ENCODE measurements at places on chromosomes 3 and 15.

- no peak for DNase-seq
Observed at GRCh38 chr3:63855333-63855940, 8.2 kb downstream of the THOC7 start.

- no peak for DNase-seq
Observed at GRCh38 chr3:139607257-139608107, 67.9 kb upstream of the RBP1 start.

GRCh38 chr3:71226565-71227269, 356.8 kb downstream of the FOXP1 start:
- DNase-seq = no peak

GRCh38 chr3:11272906-11273574, 843 bp downstream of the ATG7 start:
- DNase-seq = no peak

GRCh38 chr3:4741404-4742307, 237.6 kb upstream of the BHLHE40 start:
- no peak for DNase-seq

GRCh38 chr3:133935843-133936769, 40.4 kb upstream of the RAB6B start:
- DNase-seq = no peak

DNA sequence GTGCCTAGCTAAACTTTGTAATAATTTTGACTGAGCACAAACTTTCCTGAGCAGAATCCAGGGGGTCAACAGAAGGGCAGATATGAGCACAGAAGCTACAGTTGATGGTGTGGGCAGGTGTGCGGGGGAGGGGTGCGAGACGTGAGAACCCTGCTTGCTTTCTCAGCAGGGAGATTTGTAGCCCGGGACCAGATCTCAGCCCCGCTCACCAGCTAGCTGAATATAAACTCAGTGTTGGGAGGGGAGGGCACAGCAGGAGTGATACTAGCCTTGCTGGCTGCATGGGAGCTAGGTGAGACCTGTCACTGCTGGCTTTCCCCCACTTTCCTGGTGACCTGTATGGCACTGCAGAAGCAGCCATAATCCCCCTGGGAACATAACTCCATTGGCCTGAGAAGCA, 83.4 kb downstream of the CLDN1 start:
- DNase-seq = no peak

DNA sequence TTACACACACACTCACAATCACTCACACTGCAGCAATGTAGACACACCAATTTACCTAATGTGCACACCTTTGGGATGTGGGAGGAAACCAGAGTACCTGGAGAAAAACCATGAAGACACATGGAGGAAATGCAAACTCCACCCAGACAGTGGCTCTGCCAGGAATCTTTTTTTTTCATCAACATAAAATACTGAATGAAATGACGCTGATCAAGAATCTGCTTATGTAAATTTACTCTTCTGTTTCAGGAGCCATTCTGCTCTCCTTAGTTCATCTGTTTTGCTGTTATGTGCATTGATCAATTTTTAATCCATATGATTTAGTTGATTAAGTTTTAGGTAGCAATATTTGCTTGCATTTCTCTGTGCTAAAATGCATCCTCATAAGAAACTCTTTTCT, 414.2 kb upstream of the CCDC54 start:
- no peak for DNase-seq

- DNase-seq = no peak
Observed at GRCh38 chr3:10561946-10562560, 56.7 kb upstream of the ATP2B2 start.

DNA sequence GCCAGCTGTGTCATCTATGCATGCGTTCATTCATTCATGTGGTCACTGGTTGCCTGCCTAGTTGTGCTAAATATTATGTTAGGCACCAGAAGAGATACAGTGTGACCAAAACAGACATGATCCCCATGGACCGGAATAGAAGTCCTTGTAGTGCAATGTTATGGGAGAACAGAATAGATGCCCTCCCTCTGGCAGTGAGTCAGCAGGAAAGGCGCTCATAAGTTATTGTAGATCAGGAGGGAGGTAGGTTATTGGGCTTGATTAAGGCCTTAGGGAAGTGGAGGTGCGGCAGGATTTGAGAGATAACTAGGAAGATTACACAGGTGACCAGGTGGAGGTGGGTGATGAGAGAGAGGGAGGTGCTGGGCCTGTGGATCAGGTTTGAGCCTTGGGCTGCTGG, 5.2 kb downstream of the MCTP2 start:
- no peak for DNase-seq

- no peak for DNase-seq
Observed at GRCh38 chr15:64596701-64597476, 136.5 kb downstream of the ZNF609 start.

GRCh38 chr15:74653426-74654102, 37.9 kb downstream of the CLK3 start:
- no peak for DNase-seq

DNA sequence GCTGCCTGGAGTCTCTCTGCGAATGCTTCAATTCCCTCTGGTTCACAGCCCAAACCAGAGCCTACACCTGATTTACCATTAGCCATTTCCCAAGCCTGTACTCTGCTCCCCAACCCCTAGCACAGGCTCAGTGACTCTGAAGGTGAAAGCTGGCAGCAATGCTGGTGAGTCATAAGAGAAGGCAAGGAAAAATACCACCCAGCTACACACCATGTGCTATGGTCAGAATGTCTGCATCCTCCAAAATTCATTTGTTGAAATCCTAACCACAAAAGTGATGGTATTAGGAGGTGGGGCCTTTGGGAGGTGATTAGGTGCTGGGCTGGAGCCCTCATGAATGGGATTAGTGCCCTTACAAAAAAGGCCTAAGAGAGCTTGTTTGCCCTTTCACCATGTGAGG, 117.1 kb upstream of the TJP1 start:
- no peak for DNase-seq

DNA sequence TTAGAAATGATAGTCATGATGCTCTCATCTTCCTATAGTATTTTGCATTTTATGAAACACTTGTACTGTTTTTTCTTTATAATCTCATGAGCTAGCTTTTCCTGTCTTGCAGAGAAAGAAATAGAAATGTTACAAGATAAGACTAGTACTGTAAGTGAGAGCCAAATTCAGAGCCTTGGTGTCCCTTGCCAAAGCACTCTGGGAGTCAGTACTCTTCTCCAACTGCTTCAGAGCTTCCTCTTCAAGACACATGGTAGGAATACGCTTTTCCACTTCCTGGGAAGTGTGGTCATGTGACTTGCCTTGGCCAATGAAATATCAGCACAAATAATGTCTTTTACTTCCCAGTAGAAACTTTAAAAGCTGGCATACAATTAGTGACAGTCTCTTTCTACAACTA, 112.4 kb downstream of the SEMA6D start:
- no peak for DNase-seq

DNA sequence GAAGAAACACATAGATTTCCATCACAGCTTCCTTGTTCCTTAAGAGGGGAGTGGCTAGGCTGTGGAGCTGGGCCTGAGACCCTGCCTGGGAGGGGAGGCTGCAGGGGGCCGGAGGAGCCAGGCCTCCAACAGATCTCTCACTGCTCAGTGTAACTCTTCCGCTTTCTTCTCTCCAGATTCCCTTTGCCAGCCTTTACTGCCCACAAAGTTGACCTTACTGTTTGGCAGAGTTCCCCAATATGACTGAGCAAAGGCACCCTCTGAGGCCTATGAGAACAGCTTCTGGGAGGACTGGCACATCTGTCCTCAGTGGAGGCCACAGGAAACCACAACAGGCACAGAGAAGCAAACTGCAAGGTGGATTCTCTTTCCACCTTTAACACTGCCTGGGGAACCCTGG, 38.1 kb downstream of the SLCO2A1 start:
- no peak for DNase-seq

GRCh38 chr3:109696932-109697331, 359.6 kb upstream of the DPPA4 start:
- DNase-seq = no peak

DNA sequence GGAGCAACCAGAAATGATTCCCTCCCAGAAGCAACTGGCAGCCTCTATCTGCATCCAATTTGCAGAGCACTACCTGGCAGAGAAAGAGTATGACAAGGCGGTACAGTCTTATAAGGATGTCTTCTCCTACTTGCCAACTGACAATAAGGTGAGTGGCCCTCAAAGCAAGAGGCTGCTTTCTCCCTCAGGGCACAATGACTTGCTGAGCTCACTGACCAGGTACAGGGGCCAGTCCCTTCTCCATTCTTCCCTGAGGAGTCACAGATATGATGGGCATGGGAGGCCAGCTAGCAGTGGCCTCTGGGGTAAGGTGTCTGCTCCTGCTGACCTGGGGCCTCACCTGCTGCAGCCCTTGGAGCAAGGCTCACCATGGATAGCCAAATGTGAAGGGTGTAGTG, 20.3 kb downstream of the CSRNP1 start:
- no peak for DNase-seq

DNA sequence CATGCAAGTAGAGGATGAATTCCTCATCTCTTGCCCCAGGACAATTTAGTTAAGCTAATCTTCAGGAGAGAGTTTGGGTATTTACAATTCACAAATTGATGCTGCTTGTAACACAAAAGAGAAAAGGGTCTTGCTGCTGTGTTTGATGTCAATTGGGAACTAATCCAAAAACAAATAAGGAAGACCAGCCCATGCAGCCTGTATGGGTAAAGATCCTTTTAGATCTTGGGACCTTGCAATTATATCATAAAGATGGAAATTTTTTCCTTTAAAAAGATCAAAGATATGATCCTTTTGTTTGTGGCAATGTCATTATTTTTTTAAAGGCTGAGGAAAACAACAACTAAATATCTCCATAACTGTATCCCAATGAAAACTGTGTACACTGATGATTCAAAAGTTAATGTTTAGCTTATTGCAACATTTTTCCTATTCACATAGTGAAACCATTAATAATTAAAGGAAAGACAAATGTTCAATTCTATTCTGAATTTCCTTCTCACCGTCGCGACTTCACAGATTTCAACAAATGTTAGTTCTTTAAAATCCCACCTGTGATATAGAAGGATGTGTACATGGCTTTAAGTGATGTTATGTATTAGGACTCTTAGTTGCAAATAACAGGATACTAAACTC, 40.2 kb downstream of the TMEM212 start:
- no peak for DNase-seq

DNA sequence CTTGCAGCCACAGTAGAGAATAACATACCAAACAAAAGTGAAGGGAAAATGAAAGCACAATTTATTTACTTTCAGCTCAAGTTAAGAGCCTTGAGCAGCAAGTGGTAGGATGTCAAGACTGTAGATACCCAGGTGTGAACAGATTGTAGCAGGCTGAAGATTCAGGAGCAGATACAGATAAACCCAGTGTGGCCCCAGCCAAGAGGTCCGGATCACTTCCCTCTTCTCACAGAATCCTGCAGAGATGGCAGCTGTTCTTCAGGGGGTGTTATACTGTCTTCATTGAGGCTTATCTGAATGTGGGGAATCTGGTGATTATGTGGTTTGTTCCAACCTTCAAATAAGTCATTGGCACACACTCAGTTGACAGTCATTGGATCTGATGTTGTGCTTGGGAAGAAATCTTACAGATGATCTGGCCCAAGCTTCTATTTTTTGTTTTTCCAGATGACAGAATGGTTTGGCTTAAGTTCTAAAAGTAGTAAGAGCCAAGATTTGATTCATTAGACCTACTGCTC, 2.2 kb downstream of the STARD9 start:
- DNase-seq = no peak

- no peak for DNase-seq
Observed at GRCh38 chr3:37417297-37418082, 243.1 kb upstream of the LRRFIP2 start.

- DNase-seq = no peak
Observed at GRCh38 chr3:139264375-139264774, 79.4 kb upstream of the MRPS22 start.

DNA sequence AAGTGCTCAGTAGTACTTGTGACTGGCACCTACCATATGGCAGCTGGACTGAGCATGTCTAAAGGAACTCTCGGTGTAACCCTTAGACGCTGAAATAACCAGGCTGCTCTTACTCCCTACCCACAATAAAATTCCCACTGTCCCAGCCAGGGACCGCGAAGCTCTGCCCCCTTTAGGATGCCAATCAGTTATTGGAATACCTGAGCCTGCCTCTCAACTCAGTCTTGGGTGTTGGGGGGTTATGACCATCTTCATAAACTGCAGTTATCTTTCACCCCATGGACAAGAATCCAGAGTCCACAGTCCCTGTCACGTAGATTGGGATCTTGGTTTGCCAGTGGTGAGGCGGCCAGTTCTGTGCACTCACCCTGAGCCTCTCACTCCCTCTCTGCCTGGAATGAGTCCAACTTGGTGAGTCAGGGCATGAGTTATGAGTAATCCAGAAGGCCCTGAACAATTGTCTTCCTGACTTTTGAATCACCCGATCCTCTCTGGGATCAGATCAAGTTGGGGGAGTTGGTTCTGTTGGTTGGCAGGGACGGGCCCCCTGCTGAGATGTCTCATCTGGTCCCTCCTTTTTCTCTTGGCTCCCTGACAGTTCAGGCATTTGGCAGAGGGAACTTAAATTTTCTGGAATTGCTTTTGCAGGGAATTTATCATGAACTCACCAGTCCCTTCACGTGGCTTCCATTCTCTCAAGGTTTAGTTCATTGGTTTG, 120.1 kb upstream of the UBE2E1 start:
- peak; percentile 5 for DNase-seq

DNA sequence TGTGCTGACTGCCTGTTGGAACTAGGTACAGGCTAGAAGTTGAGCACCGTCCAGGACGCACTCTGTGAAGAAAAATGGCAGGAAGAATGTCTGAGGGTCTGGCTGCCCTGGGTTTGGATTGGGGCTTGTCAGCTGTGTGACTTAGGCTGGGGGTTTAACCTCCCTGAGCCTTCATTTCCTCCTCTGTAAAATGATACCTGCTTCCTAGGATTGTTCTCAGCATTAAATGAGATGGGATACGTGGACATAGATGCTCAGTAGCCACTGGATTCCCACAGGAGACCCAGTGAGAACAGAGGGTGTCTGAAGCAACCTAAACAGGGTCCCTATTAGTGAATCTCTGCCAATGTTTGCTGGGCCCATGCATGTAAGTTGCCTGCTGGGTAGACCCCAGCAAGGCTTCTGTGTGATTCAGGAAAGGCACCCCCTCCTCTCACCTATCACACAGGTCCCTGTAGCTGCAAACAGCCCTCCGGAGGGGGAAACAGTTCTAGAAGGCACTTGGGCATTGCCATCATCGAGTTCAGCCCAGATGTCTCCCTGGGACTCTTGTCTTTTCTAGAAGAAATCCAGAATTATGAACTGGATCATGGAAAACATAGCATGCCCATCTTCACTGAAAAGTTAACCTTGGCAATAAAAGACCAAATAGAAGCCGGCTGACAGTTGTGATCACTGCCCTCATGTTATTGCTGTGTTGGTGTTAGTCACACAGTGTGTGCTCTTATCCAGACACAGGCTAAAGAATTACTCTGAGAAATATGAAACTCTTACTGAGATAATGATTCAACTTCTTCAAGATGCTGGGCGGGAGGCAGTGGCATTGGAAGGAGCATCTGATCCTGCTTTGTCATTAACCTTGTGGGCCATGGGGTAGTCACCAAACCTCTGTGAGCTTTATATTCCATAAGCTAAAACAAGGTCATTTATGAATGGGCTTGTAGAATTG, 64.5 kb downstream of the SMAD6 start:
- no peak for DNase-seq

Data from esophagus squamous epithelium (tissue), 5 donors.